NCI-H345 (cell line): ENCODE measurements at places on chromosomes 12 and 14.

- DNase-seq = no peak
These were observed 32.6 kb upstream of the CD9 start for GRCh38 chr12:6167327-6168280.

- no peak for DNase-seq
These were observed 12.3 kb downstream of the KRT83 start for GRCh38 chr12:52308806-52309425.

GRCh38 chr12:94790370-94790769 lies 140.0 kb upstream of the TMCC3 start:
- no peak for DNase-seq

- DNase-seq = peak; percentile 16
These were observed 26.6 kb upstream of the KLRB1 start for GRCh38 chr12:9634177-9634803.

GRCh38 chr14:59182641-59183040 lies 5.8 kb upstream of the DAAM1 start:
- DNase-seq = peak; percentile 74

DNA sequence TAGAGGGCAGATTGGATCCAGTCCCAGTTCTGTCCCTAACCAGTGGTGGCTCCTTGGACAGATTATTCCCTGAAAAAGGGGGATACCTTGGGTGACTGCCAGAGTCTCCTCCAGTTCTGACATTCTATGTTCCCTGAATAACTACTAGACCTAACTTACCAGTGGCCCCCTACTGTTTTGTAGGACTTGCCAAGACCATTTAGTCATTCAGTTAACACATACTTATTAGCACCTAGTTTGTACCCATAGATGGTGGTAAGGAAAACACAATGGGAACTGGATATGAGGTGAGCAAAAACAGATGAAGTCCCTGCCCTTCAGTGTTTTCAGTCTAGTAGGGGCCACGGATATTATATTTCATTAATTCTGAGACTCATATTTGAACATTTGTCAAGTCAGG lies 3.5 kb downstream of the PRPF40B start:
- DNase-seq = no peak

- no peak for DNase-seq
These were observed 23.1 kb upstream of the BCL2L14 start for GRCh38 chr12:12047682-12048081.

GRCh38 chr12:109775172-109775881 lies 57.9 kb downstream of the TRPV4 start:
- DNase-seq = peak; percentile 48

DNA sequence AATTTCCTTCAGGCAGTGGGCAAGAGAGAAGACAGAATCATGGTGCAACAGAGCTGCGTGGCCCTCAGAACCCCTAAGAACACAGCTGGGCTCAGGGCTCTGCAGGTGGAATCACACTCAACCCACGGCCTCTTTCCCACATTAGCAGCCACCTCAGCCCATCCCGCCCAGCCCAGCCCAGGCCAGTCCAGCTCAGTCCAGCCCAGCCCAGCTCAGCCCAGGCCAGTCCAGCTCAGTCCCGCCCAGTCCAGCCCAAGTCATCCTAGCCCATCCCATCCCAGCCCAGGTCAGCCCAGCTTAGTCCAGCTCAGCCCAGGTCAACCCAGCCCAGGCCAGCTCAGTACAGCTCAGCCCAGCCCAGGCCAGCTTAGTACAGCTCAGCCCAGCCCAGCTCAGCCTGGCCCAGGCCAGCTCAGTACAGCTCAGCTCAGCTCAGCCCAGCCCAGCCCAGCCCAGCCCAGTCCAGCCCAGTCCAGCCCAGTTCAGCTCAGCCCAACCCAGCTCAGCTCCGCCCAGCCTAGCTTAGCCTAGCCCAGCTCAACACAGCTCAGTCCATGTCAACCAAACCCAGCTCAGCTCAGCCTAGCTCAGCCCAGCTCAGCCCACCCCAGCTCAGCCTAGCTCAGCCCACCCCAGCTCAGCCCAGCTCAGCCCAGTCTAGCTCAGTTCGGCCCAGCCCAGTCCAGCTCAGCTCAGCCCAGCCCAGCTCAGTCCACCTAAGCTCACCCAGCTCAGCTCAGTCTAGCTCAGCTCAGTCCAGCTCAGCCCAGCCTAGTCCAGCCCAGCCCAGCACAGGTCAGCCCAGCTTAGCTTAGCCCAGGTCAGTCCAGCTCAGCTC lies 183.1 kb downstream of the TMEM121 start:
- DNase-seq = no peak

GRCh38 chr14:99057576-99058083 lies 214.4 kb downstream of the BCL11B start:
- DNase-seq = no peak

GRCh38 chr12:95096852-95097251 lies 23.4 kb upstream of the NR2C1 start:
- no peak for DNase-seq

GRCh38 chr12:34033628-34034296 lies 11.5 kb downstream of the ALG10 start:
- peak; percentile 7 for DNase-seq

DNA sequence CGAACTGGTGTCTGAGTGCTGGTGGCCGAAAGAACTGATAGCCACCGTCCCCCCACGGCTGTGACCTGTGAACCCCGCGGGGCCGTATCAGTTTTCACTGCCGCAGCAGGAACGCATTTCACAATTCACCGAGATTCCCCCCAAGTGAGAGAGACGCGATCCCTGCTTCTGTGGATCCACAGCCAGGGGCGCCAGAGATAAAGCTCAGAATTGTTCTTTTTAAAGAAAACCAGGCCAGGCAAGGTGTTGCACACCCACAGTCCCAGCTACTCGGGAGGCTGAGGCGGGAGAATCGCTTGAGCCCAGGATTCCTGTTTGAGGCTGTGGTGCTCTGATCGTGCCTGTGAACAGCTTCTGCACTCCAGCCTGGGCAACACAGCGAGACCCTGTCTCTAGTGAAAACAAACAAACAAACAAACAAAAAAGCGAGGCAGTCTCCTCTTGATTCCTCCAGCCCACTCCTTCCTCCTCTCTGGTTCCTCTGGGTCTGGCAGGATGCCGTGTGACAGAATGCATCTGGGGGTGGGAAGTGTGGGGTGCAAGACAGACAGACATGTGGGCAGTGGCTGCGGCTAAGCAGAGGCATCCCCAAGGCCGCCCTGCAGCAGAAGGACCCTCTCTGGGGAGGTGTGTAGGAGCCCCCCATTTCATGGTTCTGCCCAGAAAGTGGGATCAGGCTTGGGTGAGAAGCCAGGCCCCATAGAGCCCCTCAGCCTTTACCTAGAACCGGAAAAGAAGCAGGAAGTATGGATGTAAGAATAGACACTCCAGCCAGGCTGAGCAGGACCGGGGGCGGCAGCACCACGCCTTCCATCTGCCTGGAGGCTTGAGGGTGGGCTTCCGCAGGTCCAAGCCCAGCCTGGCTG lies 39.2 kb upstream of the PPP1R13B start:
- no peak for DNase-seq

DNA sequence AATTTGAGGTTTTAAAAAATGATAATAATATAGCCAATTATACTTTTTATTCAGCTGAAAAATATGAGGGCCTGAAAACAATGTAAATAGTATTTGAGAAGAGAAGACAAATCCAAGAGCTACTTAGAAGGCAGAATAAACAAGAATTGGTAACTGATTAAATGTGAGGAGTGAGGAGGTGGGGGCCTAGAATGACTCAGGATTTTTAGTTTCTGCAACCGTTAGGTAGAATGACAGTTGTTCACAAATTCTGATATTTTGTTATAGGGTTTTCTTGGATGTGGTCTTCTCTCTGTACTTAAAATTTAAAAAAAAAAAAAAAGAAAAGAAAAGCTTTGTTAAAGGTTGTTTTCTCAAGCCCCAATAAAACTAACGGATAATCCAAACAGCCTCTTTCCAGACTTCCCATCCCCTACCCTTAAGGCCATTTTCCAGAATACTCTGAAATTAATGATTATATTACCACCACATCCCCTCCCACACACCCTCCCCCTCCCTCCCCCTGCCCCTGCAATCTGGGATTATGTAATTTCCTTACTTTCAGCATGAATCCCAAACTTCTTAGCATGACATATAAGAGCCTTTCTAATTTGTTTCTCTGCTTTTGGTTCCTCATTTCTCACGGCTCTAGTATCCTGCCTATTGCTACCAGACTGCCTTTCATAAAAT lies 50.4 kb downstream of the LRP6 start:
- no peak for DNase-seq

DNA sequence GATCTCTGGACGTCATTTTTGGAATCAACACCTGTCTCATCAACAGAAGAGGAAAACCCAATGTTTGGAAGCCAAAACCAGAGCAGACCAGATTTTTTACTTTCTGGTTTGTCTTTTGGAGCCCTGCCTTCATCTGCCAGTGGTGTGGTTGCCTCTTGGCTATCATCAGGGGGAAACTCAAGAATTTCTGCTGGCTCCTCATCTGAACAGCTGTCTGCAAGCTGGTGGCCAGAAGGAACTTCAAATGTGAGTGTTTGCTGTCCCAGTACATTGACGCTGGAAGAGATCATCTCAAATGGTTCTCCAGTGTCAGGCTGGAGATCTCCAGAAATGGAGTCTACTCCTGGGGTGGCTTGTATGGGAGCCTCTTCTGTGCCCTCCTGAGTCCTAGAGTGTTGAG lies 13.8 kb downstream of the PLD4 start:
- DNase-seq = no peak
